Right renal cortex interstitium (tissue), 3 donors: ENCODE measurements at places on chromosomes 5 and 9. TPM values are rescaled to one million over a fixed set of nuclear protein-coding genes. Genes with fewer than 3 reads are reported as not detected.

The KCNT1 gene
- polyA plus RNA-seq: 0.06 TPM

The SHOC1 gene
- 0.87 TPM for polyA plus RNA-seq

The PRRX2 gene
- 0.92 TPM for polyA plus RNA-seq

The WNT8A gene
- 0.10 TPM for polyA plus RNA-seq

The IL3 gene
- not detected for polyA plus RNA-seq

The LMNB1 gene
- 143 TPM for polyA plus RNA-seq

The MCC gene
- 31.6 TPM for polyA plus RNA-seq

The TEX48 gene
- polyA plus RNA-seq: not detected

The SLC23A1 gene
- polyA plus RNA-seq: 9.8 TPM

The RASGEF1C gene
- polyA plus RNA-seq: 0.27 TPM

The BARHL1 gene
- polyA plus RNA-seq: not detected

The ENTPD2 gene
- 3.3 TPM for polyA plus RNA-seq

The DBH gene
- polyA plus RNA-seq: 0.62 TPM

The OTULINL gene
- polyA plus RNA-seq: 9.2 TPM

The TAF1L gene
- polyA plus RNA-seq: 0.10 TPM

The SPINK6 gene
- not detected for polyA plus RNA-seq

The LCN9 gene
- not detected for polyA plus RNA-seq

The ENHO gene
- polyA plus RNA-seq: 1.3 TPM

The OLFM1 gene
- 5.7 TPM for polyA plus RNA-seq

The URM1 gene
- 51.4 TPM for polyA plus RNA-seq

The PTPA gene
- 119 TPM for polyA plus RNA-seq

The FAM81B gene
- polyA plus RNA-seq: 6.2 TPM

The PTGER4 gene
- polyA plus RNA-seq: 9.5 TPM

The FAXDC2 gene
- polyA plus RNA-seq: 34.1 TPM

The ANKRD18A gene
- polyA plus RNA-seq: 3.4 TPM

The SNX24 gene
- polyA plus RNA-seq: 24.2 TPM

The NUTM2F gene
- not detected for polyA plus RNA-seq

The SLC36A3 gene
- not detected for polyA plus RNA-seq

The CDH18 gene
- 1.1 TPM for polyA plus RNA-seq

The MARCHF11 gene
- polyA plus RNA-seq: 5.7 TPM

The APBA1 gene
- polyA plus RNA-seq: 17.6 TPM

The ATOX1 gene
- polyA plus RNA-seq: 112 TPM

The MAMDC2 gene
- 8.6 TPM for polyA plus RNA-seq

The F2RL2 gene
- 0.35 TPM for polyA plus RNA-seq

The PCDHB8 gene
- polyA plus RNA-seq: 4.2 TPM

The CD180 gene
- 0.78 TPM for polyA plus RNA-seq

The ITGA2 gene
- polyA plus RNA-seq: 32.8 TPM

The TAF11L7 gene
- polyA plus RNA-seq: not detected

The C9orf153 gene
- 0.24 TPM for polyA plus RNA-seq

The CDKN2B gene
- 0.23 TPM for polyA plus RNA-seq

The PCDHA10 gene
- polyA plus RNA-seq: 2.1 TPM

The FRMD3 gene
- 26.8 TPM for polyA plus RNA-seq

The PIP5K1B gene
- 8.5 TPM for polyA plus RNA-seq

The PCDHA12 gene
- 0.06 TPM for polyA plus RNA-seq

The PPP6C gene
- 66.8 TPM for polyA plus RNA-seq

The MARCOL gene
- not detected for polyA plus RNA-seq

The LHX3 gene
- not detected for polyA plus RNA-seq

The GABRA1 gene
- polyA plus RNA-seq: not detected

The SEMA4D gene
- 45.0 TPM for polyA plus RNA-seq

The TAF11L5 gene
- not detected for polyA plus RNA-seq

The NTNG2 gene
- polyA plus RNA-seq: 0.23 TPM

The PCDHA11 gene
- polyA plus RNA-seq: 0.19 TPM

The DDX4 gene
- polyA plus RNA-seq: not detected

The PALM2AKAP2 gene
- polyA plus RNA-seq: 9.9 TPM

The IL9 gene
- not detected for polyA plus RNA-seq
